Amygdala (tissue), 56 donors: ENCODE measurements at places on chromosomes 12 and 14.

GRCh38 chr14:36268121-36268520 is 52.3 kb downstream of the MBIP start:
- no peak for DNase-seq

DNA sequence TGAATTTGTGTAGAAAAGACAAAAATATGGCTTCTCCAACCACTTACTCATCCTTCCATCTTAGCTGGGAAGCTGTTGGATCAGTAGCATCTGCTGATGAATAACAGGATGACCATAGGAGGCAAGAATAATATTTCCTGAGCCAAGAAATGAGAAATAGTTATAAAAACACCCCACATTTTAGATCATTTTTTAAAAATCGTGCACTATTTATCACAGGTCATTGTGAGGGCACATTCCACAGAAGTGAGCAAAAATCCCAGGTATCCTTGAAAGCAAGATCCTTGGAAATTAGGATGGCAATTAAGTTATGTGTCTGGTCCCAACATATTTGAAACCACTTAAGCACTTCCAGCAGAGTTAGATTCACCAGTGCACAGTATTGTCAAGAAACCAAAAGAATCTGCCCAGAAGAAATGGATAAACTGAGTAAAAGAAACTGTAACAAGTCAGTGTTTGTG is 8.4 kb downstream of the FAR2 start:
- DNase-seq, result no peak

DNA sequence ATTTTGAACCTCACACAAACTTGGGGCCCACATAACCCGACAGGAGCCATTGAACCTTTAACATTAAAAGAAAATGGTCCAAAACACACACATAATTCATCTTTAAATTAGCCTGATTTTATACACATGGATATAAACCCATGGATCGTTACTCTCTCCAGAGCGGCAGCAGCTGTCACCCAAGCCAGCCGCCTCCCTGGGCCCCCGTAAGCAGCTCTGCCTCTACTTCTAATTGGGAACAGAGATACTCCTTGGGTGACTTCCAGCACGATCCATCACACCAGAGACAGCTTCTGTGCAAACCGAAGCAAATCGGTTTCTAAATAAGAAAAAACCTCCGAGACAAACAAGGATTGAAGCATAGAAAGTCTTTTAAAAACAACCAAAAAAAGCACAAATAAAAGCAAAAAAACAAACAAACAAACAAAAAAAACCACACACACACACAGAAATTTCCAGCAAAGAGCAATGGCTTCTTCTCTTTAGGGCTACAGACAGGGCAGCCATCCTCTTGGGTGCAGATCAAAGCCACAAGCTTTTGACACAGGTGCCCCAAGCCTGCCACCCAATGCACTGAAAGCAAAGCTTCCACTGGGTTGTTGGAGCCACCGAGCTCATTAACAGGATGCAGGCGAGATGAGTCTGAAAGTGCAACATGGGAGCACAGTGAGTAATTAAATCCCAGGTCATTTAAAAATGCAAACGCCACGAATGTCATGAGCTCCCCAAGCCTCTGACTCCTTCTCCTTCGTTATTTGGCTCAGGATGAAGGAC is 156.9 kb downstream of the DPF3 start:
- no peak for DNase-seq

DNA sequence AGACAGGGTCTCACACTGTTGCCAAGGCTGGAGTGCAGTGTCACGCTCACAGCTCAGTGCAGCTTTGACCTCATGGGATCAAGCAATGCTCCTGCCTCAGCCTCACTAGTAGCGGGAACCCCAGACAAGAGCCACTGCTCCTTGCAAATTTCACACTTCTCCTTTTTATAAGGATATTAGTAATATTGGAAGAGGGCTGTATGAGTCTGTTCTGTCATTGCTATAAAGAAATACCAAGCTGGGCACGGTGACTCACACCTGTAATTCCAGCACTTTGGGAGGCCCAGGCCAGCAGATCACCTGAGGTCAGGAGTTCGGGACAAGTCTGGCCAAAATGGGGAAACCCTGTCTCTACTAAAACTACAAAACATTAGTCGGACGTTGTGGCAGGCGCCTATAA is 12.9 kb upstream of the ORAI1 start:
- no peak for DNase-seq

DNA sequence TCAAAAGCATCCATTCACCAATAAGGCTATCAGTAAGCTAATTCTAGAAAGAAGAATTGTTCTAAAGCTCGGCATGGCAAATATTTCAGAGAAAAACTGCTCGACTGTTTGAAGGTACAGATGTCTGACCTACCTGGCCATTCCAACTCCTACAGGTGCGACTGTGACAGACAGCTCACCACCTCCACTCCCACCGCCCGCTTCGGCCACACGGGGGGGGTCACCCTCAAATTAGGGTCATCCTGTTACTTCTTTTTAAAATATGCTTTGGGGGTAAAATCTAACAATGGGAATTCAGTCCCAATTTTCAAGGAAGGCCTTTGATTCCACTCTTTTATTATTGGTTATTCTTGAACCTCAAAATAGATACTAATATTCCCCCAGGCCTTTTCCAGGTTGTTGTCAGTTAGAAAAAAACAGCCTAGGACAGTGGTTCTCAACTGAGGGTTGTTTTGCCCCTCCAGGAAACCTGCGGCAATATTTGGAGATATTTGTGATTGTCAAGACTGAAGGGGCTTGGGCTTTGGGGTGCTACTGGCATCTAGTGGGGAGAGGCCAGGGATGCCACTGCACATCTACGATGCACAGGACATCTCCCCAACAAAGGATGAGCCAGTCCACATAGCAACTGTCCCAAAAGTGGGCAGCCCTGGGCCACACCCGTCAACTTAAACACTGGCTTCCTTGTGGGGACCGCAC is 81.2 kb downstream of the BCL11B start:
- DNase-seq, result no peak

GRCh38 chr12:95060951-95061350 is 12.5 kb downstream of the NR2C1 start:
- no peak for DNase-seq

GRCh38 chr14:81295958-81296923 is 75.5 kb upstream of the GTF2A1 start:
- DNase-seq, result no peak

DNA sequence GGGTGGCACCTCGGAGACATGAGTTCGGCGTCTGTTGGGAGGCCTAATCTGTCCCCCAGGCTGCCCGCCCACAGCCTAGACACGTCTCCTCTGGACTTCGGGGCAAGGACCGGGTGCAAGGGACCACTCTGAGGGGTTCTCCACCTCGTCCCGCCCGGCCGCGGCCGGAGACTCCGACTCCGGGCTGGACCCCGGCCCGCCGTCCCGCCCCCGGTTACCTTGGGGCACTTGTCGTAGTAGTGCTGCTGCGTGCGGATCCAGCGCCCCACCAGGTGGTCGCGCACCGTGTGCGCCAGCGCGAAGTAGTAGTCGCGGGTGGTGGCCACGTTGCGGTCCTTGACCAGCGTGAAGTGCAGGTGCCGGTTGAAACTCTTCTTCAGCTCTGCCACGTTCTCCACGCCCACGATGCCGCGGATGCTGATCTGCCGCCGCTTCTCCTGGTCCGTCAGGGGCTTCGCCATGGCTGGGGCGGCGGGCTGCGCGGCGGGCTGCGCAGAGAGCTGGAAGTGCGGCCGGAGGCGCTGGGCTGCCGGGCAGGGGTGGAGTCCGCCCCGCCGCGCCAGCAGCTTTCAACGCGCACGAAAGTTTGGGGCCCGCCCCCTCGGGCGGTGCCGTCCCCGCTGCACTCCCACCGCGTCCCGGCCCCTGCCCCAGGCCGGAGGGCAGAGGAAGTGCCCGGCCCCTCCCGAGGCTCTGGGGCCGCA is at the start of gene PYGL:
TSS of gene PYGL (minus strand) at position 541 of the 704 bp plus-strand sequence. CDS start at position 461, 80 bp downstream.
- peak; percentile 46 for DNase-seq

- no peak for DNase-seq
Observed at GRCh38 chr12:32240162-32240561, 133.5 kb downstream of the BICD1 start.

DNA sequence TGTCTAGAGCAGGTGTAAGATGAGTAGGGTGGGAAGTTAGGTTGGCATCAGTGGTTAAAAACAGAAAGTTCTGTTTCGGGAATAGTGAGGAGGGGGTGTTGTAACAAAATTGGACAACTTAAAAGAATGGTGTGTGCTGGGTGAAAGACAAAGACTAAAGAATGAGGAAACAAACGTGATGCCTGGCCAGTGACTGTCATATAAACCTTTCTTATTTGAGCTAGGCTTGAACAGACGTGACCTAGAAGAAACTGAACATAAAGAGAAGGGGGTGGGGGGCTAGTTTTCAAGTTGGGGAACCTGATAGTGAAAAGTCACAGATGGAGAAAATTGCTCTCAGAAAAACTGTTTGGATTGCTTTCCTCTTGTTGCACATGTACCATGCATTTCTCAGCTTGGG is 39.6 kb downstream of the RAD52 start:
- DNase-seq, result no peak

GRCh38 chr14:59013672-59014298 is 174.7 kb upstream of the DAAM1 start:
- no peak for DNase-seq

- no peak for DNase-seq
Observed at GRCh38 chr12:77299910-77300669, 234.7 kb upstream of the E2F7 start.

- no peak for DNase-seq
Observed at GRCh38 chr12:56338308-56339157, at the start of gene IL23A. TSS of gene IL23A (plus strand) at chr12:56338884. CDS start at chr12:56339045, 161 bp downstream.

DNA sequence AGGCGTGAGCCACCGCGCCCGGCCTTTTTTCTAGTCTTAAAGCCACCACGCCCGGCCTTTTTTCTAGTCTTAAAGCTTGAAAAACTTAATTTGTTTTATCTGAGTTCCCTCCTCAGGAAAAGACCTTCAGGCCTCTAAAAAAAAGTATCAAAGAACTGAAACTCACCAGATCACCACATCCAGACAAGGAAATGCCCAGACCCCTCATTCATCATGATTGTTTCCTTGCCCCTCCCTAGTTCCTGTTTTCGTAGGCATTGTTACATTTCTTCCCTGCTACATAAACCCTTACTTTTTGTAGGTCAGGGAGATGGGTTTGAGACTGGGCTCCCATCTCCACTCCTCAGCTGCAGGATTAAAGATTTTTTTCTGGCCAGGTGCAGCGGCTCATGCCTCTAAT is 21.1 kb upstream of the VWF start:
- no peak for DNase-seq

- DNase-seq, result no peak
Observed at GRCh38 chr12:46267825-46268582, 839 bp downstream of the SLC38A1 start.

DNA sequence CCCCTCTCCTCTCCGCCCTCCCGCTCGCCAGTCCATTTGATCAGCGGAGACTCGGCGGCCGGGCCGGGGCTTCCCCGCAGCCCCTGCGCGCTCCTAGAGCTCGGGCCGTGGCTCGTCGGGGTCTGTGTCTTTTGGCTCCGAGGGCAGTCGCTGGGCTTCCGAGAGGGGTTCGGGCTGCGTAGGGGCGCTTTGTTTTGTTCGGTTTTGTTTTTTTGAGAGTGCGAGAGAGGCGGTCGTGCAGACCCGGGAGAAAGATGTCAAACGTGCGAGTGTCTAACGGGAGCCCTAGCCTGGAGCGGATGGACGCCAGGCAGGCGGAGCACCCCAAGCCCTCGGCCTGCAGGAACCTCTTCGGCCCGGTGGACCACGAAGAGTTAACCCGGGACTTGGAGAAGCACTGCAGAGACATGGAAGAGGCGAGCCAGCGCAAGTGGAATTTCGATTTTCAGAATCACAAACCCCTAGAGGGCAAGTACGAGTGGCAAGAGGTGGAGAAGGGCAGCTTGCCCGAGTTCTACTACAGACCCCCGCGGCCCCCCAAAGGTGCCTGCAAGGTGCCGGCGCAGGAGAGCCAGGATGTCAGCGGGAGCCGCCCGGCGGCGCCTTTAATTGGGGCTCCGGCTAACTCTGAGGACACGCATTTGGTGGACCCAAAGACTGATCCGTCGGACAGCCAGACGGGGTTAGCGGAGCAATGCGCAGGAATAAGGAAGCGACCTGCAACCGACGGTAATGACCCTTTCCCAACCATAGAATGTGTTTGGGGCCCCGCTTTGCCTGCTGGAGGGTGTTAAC is 615 bp downstream of the CDKN1B start:
- DNase-seq, result peak; percentile 5

DNA sequence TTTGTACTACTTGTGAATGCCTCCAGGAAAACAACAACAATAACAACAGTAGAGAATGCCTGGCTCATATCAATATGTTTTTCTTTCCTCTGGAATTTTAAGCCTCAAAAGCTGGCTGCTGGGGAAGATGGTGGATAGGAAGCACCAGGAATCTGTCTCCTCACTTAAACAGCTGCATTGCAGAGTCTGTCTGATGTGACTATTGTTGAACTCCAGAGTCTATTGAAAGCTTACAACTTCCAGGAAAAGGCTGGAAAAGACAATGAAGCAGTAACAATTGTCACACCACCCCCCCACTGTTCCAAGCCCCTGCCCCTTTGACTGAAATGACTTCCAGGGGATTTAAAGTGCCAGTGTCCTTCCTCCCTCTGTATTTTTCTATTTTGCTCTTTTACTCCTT is 309.7 kb downstream of the BMP4 start:
- no peak for DNase-seq

GRCh38 chr12:46449856-46450255 is 77.3 kb upstream of the SLC38A2 start:
- DNase-seq, result no peak
